ENCODE measurements at places on chromosomes 12 and 14.
A peak's percentile ranks its signal among the peaks of the same experiment; 100 is the strongest.

DNA sequence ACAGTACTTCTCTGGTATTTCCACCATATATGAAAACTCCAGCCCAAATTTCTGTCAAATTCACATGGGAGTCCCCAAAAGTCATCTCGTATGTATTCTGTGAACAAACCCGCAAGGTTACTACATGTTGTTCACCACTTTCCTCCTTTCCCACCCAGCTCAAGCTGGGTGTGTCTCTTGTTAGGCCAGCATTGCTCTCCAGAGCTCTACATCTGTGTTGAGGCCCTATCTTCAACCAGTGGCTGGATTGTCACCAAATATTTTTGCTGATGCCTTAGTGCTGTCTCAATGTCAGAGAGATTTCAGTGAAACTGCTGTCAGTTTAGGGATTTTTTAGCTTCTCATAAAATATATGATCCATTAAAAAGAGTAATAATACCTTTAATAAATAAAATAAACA lies 230.9 kb downstream of the BTG1 start:
- no peak for DNase-seq

DNA sequence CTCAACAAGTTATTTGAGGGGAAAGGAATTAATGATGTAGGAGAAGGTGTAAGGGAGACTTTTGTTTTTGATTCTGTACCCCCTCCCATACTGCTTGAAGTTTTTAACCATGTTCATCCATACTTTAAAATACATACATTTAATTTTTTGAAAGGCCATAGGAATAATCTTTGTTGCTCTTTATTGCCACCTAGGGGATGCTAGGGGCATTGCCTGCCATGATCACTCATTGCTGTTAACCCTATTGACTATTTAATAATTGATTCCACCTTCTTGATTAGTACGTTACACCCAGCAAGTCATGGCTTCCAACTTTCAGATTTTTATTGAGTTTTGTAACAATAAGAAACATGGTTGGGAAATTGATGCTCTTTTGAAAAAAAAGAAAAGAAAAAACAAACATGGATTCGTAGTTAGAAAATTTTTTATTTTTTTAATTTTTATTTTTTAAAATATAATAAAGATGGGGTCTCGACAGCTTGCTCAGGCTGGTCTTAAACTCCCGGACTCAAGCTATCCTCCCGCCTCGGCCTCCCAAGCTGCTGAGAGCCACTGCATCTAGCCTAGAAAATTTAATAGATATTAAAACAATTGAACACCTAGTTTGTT lies 8.5 kb upstream of the PRKAB1 start:
- no peak for DNase-seq

DNA sequence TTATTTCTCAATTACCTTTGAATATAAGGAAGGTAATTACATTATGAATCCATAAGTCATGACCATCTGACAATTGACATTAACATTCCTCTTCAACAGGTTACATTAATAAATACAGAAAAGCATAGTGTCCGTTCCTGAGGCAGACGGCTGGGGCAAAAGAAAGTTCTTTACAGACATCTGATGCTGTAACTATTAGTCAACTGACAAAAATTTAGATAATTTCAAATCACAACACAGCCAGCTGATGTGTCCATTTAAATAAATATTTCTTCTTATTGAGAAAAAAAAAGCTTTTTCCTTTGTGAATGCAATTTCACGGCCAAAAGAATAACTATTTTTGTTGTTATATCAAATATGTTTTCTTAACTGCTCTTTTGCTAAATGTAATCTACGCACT lies 9.2 kb upstream of the PYROXD1 start:
- no peak for DNase-seq

DNA sequence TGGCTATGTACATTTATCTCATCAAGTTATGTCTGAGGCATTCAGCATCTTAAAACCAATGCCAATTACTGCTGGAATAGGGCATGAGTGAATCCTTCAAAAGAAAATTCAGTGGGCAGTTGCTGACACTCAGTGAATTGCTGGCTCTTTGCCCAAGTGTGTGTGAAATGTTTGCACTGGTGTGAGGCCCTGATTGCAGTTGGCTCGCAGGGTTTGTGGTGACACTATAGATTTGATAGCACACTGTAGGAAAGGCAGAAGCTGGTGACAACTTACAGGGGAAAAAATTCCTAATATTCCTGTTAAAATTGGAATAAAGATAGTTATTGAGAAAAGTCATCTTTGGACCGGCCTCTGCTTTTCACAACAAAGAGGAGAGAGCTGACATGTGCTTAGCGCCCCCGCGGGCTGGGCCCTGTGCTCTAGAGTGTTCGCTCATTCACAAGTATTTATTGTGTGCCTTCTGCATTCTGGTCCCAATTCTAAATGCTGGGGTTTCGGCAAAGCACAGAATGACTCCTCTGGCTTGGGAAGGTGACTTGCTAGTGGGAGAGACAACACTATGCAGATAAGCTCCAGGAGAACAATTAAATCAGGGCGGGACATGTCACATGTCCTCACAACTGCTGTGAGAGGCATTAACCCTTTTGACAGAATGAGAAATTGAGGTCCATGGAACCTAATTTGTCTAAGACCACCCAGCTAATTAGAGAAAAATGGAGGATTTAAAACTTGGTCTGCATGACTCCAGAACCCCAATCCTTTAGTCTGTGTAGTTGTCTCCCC lies 418.7 kb downstream of the NPAS3 start:
- DNase-seq: peak; percentile 20

DNA sequence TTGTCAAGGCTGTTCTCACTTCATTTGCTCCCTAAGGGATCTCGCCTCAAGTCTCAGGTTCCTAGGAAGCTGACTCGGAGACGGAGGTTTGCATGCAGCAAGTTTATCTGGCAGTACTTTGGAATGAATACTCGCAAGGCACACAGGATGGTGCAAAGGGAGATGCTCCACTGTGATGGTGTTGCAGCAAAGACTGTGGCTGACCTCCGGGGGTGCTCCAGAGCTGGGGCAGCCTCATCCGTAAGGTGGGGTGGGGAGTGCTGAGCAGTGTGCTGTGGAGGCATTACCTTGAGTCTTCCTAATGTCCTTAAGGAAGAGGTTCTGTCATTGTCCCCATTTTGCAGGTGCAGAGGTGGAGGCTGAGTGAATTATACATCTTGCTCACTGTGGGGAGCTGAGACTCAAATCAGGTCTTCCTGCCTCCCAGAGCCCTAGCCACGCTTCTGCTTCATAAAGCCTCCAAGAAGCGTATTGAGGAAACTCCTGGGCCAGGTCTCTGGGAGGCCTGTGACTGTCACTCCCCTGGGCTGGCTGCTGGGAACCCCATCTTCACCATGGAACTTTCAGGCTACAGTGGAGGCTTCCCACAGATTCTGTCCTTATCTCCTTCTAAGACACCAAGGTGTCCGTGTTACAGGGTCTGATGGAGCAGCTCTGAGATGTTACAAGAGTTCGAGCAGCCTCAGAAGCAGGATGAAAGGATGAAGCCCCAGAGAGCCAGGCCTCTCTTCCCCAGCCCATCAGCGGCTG lies 39.5 kb downstream of the GALNT16 start:
- DNase-seq: no peak

GRCh38 chr12:58540480-58541299 lies 379.6 kb downstream of the LRIG3 start:
- peak; percentile 78 for DNase-seq

- no peak for DNase-seq
These were observed 44.0 kb downstream of the DLK1 start for GRCh38 chr14:100770605-100771120.

DNA sequence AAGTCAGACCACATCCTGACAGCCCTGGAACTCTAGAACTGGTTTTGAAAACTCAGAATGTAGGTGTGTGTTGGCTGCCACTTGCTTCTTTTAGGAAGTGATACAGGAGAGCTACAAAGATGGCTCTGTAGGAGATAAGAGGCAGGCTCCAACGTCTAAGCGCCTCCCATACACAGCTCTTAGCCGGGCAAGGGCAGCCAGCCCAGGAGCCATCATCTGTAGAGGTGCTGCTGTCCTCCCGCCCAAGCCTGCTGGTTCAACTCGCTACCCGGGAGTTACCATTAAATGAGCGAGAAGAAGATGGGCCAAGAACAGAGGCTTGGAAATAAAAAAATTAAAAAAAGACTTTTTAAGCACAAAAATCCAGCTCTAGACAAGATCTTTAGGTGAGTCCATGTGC lies 61.2 kb upstream of the DIO3 start:
- no peak for DNase-seq

- no peak for DNase-seq
These were observed 10.4 kb downstream of the LUM start for GRCh38 chr12:91100906-91101305.

GRCh38 chr14:69331206-69331605 lies 66.9 kb downstream of the ERH start:
- DNase-seq: no peak

DNA sequence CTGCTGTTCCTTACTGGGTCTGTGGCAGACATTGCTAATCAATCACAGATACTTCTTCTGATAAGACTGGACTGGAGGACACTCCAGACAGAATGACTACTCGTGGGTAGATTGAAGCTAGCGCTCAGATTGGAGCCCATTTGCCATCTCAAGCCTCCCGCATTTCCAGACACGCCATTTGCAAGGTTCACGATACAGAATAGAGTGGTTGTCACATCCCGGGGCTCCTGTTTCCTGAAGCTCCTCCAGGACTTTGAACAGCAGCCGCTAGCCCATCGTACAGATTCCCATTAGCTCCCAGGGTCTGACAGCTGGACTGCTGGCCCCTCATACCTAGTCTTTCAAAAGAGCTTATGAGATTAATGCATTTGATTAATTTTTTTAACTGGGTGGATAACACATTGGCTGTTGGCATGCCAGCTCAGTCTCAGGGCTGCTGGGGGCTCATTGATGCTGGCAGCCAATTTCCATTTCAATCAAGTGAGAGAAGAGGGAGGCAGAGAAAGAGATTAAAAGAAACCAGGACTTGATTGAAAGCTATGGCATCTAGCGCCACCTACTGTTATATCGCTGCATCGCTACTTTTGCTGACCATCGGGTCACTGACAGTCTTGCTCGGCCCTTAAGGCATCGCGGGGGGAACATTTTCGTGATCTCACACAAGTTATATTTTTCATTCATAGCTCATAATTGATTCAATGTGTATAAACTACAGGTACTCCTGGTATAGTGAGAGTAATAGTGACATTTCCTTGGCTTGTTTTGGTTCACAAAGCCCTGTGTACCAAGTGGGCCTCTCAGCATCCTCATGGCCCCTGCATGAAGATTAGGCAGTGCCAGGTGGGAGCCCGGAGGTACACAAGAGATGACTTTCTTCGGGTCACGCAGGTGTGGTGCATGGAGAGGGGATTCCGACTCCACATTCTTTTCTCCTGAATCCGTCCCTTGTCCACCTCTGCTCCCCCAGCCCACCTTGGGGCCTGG lies 78.6 kb downstream of the CCDC60 start:
- peak; percentile 35 for DNase-seq

- DNase-seq: no peak
These were observed 36.5 kb upstream of the LRRC10 start for GRCh38 chr12:69647178-69647577.

- no peak for DNase-seq
These were observed 387.0 kb upstream of the FLRT2 start for GRCh38 chr14:85142982-85143381.

GRCh38 chr14:94171208-94171607 lies 2.9 kb upstream of the PPP4R4 start:
- no peak for DNase-seq

DNA sequence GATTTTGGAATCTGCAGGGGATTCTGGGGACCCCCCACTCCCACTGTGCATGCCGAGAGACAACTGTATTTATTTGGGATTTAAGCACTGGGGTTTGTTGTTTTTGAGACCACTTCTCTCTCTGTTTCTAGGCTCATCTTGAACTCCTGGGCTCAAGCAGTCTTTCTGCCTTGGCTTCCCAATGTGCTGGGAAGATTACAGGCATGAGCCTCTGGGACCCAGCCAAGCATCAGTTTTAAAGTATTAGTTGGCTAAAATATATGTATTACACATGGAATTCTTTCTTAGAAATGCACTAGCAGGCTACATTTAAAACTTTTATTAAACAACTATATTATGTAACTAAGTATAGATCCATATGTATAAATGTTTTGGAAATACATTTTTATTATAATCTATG lies 78.3 kb downstream of the AEBP2 start:
- DNase-seq: no peak

GRCh38 chr12:108046135-108046534 lies 83.0 kb upstream of the WSCD2 start:
- DNase-seq: no peak

- no peak for DNase-seq
These were observed 22.7 kb downstream of the CLIP1 start for GRCh38 chr12:122399592-122400373.

GRCh38 chr14:58213176-58213575 lies 13.2 kb downstream of the ACTR10 start:
- no peak for DNase-seq

DNA sequence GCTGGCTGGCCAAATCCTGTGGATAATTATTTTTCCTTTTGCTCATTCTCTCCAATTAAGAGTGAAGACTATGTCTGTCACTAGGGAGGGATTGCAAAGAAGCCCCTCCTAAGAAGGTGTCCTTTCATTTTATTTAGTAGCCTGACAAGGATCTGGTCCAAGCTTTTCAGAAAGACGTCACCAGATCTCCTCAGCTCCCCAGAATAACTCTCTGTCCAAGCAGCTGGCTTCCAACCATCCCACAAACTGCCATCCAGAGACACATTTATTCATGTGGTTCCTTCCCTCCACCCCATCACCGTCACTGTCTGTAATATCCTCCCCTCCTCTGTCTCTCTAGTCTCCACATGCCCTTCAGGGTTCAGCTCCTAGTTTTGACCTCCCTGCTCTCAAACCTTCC lies 69.9 kb downstream of the PPM1H start:
- no peak for DNase-seq

DNA sequence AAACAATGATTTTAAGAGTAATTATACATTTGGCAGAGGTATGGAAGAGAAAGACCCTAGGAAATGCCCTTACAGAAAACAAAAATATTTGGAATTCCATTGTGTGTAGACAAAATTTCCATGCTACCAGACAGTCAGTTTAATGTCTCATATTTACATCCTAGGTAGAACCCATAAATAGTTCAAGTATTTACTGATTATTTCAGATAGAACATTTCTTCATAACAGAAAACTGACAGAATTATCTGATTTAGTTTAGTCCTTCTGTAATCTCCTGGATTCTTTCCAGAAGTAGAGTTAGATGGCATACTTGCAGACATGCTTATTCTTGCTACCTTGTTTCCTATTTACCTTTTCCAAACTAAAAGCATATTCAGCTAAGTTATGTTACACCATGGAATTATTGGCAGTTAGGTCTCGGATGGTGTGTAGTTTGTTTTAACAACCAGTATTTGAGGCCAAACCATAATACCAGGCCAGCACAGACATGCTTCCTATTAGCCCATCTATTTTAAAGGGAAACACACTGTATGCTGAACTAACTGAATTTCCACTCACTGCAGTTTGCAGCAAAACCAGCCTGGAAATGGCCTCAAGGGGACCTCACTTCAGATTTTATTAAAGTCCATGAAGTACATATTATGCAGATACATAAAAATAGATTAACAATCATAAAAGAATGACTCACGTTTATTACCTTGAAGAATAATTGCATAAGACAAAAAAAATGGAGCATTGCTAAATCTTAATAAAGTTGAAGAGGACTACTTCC lies 126.6 kb upstream of the LRIG3 start:
- no peak for DNase-seq
